ENCODE measurements at places on chromosomes 4 and X.
A peak's percentile ranks its signal among the peaks of the same experiment; 100 is the strongest.

DNA sequence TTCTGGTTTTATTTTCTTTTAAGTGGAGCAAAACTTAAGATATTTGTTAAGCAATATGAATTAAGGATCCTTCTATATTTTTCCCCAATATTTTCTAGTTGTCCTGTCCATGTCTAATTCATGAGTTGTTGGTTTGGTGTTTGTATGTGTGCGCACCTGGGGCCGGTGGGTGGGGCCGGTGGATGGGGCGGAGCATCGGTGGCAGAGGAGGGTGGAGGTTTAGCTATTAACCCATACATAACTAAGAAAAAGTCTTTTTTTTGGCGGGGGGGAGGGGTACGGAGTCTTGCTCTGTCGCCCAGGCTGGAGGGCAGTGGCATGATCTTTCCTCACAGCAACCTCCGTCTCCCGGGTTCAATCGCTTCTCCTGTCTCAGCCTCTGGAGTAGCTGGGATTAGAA lies 489.8 kb downstream of the PDGFC start:
- no peak for DNase-seq

DNA sequence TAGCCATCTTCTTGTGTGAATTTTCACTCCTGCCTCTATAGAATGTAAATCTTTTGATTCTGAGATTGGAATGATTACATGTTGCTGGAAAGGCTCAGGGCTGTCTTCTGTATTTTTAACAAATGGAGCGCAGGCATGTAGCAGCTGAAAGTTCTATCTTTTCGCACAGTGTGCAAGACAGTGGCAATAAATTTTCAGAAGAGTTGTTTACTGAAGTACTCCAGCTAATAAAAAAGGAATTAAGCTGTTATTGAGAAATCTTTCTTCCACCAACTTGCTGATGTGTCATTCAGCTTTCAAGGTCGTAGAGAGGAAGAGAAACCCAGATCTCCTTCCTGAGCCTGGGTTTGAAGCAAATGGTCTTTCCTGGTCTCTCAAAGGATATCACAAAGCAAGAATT lies 122.0 kb upstream of the PUDP start:
- no peak for DNase-seq

DNA sequence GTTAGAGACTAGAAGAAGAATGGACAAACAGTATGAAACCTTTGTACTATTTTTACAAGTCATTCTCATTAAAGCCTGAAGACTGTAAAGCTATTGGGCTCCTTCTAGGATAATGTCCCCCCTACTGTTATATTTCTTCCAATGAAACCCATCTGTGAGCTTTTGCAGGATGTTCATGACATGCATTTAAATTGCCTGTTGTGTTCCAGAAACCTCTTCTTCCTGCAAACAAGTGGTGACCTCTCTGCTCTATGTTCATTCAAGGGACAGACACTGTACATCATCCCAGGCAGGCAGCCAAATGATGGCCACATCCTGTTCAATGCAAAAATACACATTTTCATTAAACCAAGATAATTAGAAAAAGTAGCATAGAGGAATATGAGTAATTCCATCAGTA lies 128.0 kb downstream of the C4orf33 start:
- DNase-seq: no peak

DNA sequence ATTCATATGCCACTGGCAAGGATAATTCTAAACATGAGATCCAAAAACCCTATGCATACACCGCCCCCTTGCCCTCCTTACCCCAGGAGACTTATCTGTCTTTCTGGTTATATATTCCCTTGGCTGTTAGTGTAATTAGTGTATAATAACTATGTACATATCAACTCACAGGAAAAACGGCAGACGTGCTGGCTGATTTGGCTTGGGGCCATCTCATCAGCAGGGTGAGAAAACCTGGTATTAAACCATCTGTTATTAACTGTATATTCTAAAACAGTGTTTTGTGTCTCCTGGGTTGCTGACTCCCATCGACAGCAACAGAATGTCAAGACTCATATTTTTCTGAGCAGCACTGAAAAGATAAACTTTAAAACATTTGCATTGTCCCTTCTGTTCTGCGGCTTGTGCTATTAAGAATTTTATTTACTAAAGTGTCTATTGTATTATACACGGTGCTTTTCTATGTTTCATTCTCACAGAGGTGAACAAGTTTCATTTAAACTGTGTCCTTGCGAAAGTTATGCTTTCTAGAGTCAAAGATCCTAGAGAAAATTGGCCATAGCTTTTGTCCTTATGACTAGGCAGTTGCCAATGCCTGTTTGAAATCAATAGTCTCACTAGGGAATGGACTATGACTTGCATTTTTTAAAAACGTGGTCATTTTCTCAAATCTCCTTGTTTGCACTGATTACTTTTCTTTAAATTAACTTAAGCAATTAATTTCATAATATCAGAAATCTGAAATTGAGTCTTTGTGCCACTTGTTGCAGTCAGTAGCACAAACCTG lies 211.5 kb upstream of the MID1 start:
- DNase-seq: no peak

GRCh38 chr4:123698556-123698955 lies 302.0 kb downstream of the SPRY1 start:
- DNase-seq: no peak

GRCh38 chr4:77697860-77698590 lies 92.4 kb downstream of the CXCL13 start:
- peak; percentile 6 for DNase-seq

GRCh38 chr4:125357675-125358074 lies 42.9 kb downstream of the FAT4 start:
- DNase-seq: no peak

- no peak for DNase-seq
Observed at GRCh38 chr4:93827272-93827947, 1.1 kb upstream of the ATOH1 start.

DNA sequence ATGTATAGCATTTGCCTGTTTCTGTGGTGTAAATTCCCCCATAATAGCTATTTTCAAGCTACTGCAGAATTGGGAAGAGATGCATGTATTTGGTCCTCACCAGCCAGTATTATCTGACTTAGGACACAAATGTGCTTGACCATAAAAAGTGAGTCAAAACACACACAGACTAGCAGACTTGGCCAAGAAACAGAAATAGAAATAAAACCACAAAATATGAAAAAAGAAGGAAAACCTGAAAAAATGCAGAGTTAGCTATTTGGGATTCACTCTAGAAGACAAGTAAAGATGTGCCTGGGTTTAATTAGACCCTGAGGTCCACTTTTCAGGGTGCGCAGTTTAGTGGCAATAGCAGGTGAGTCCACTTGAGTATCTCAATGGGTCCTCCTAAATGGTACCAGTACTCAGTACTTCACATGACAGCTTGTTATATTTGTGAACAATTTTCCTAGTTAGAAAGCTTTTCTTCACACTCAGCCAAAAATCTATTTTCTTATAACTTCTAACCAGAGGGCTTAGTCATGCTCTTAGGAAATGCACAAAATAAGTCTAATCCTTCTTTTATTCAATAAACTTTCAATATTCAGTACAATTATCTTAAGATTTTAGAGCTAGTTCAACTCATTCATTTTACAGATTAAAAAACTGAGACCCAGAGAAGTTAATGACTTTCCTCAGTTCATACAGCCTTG lies 108.7 kb upstream of the JADE1 start:
- DNase-seq: no peak

- DNase-seq: no peak
Observed at GRCh38 chr4:3121110-3121509, 46.6 kb downstream of the HTT start.

GRCh38 chr4:2914256-2915126 lies 48.7 kb downstream of the NOP14 start:
- no peak for DNase-seq

- no peak for DNase-seq
Observed at GRCh38 chr4:158657291-158657690, 14.4 kb downstream of the C4orf46 start.

All from anterior cingulate cortex (tissue), 58 donors.